Prostate gland (tissue), 2 donors: ENCODE measurements at places on chromosomes 13 and 19. TPM values are rescaled to one million over a fixed set of nuclear protein-coding genes. Genes with fewer than 3 reads are reported as not detected.

Gene ZNF224
- 27.4 TPM for total RNA-seq

GRCh38 chr19:12790628-12791344 is 500 bp upstream of the JUNB start:
- peak overlapping the region; percentile 79 for H3K4me3 ChIP-seq
- H3K4me1 ChIP-seq, result peaks cover 39% of the 10 kb centered on the region
- no peak for DNase-seq
- H3K27ac ChIP-seq, result peak overlapping the region; percentile 100
- no peaks in the 10 kb centered on the region for H3K36me3 ChIP-seq

DNA sequence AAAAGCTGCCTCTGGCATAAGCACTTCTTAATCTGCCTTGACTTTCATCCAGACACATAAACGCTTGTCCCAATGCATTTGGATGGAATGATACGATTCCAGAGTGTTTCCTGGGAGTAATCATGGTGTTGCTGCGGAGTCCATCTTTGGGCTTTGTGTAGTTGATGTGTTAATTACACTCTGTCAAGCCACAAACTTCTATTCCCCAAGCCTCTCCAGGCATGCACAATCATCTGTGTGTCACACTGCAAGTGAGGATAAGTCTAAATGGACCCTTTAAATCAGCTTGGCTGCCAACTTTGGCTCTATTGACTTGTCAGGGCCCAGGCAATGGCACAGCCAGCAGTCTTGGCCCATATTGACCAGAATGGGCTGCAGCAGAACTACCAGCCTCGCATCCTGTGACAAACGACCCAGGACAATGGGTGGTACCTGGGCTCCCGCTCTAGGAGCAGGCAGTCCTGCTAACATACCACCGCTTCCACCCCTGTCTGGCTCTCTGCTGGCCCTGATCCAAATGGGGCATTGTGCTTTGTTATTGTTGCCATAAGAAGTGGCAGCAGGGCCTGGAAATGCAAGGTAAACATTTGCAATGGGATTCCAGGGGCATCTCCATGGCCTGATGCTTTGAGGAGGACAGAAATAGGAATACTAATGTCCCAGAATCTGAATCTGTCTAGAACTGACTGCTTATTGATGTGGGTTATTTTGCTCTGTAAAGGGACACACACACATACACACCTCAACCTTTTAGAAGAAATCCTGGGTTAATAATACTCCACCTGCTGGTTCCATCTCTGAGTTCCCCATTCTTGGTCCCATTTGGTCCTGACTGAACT is 127.2 kb downstream of the DNAJC15 start:
- no peaks in the 10 kb centered on the region for H3K27me3 ChIP-seq

GRCh38 chr13:43061496-43062280 is 38.3 kb downstream of the DNAJC15 start:
- no peaks in the 10 kb centered on the region for H3K4me1 ChIP-seq
- no peaks in the 10 kb centered on the region for H3K36me3 ChIP-seq
- no peak overlapping the region for H3K27ac ChIP-seq
- no peak for DNase-seq
- no peaks in the 10 kb centered on the region for H3K27me3 ChIP-seq
- H3K4me3 ChIP-seq, result no peak overlapping the region

DNA sequence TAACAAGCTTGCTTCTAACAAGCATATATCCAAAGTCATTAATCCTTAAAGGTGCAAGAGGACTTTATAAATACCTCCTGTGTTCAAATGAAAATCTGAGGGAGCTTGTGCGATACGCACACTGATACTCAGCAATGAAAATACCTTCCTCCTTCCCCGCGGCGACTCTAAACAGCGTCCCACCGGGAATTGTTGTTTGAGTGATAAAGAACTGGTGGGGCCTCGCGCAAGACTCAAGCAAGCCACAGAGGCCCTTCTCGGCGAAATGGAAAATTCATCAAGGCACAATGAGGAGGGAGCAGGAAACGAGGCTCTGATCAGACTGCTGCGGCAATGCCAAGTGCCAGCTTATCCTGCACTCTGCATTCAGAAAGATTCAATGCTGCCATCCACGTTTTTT is 126.7 kb downstream of the ABCC4 start:
- no peak overlapping the region for H3K27ac ChIP-seq
- H3K36me3 ChIP-seq, result no peaks in the 10 kb centered on the region
- no peak overlapping the region for H3K4me3 ChIP-seq
- DNase-seq, result no peak
- no peaks in the 10 kb centered on the region for H3K4me1 ChIP-seq
- H3K27me3 ChIP-seq, result no peaks in the 10 kb centered on the region

DNA sequence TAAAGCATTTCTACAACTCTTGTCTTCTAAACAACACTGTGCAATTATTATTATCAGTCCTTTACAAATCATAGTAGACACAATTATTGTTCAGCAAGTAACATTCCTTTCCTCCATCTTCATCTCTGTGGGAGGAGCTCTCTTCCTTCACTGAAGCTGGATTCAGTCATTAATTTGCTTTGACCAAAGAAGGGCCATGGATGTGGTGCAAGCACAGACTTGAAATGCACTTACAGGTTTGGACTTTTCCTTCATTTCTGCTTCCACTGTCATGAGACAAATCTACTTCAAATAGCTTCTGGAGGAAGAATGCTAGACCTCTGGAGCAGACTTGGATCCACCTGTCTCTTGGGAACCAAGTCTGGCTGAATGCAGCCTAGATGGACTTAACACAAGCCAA is 336.6 kb upstream of the SLITRK6 start:
- no peak overlapping the region for H3K27ac ChIP-seq
- no peaks in the 10 kb centered on the region for H3K4me1 ChIP-seq
- no peaks in the 10 kb centered on the region for H3K36me3 ChIP-seq
- no peak overlapping the region for H3K4me3 ChIP-seq
- no peak for DNase-seq
- H3K27me3 ChIP-seq, result no peaks in the 10 kb centered on the region

- H3K27ac ChIP-seq, result no peak overlapping the region
- no peak overlapping the region for H3K4me3 ChIP-seq
- H3K4me1 ChIP-seq, result no peaks in the 10 kb centered on the region
- DNase-seq, result no peak
- H3K36me3 ChIP-seq, result no peaks in the 10 kb centered on the region
These were observed 506.7 kb upstream of the NBEA start for GRCh38 chr13:34435338-34435737.

- H3K4me3 ChIP-seq, result no peak overlapping the region
- no peaks in the 10 kb centered on the region for H3K27me3 ChIP-seq
- no peak overlapping the region for H3K27ac ChIP-seq
- no peak for DNase-seq
- no peaks in the 10 kb centered on the region for H3K36me3 ChIP-seq
These were observed 215.3 kb downstream of the KLF5 start for GRCh38 chr13:73274147-73274546.

Gene ZNF302
- 20.0 TPM for total RNA-seq

- H3K4me3 ChIP-seq, result no peak overlapping the region
- no peaks in the 10 kb centered on the region for H3K27me3 ChIP-seq
- no peaks in the 10 kb centered on the region for H3K36me3 ChIP-seq
- H3K27ac ChIP-seq, result no peak overlapping the region
These were observed 1178.4 kb upstream of the ATXN8OS start for GRCh38 chr13:68929075-68929745.

- no peak overlapping the region for H3K4me3 ChIP-seq
- no peak for DNase-seq
- H3K27ac ChIP-seq, result no peak overlapping the region
- no peaks in the 10 kb centered on the region for H3K27me3 ChIP-seq
- H3K4me1 ChIP-seq, result no peaks in the 10 kb centered on the region
- H3K36me3 ChIP-seq, result no peaks in the 10 kb centered on the region
These were observed 444.6 kb upstream of the SGCG start for GRCh38 chr13:22736084-22736767.

DNA sequence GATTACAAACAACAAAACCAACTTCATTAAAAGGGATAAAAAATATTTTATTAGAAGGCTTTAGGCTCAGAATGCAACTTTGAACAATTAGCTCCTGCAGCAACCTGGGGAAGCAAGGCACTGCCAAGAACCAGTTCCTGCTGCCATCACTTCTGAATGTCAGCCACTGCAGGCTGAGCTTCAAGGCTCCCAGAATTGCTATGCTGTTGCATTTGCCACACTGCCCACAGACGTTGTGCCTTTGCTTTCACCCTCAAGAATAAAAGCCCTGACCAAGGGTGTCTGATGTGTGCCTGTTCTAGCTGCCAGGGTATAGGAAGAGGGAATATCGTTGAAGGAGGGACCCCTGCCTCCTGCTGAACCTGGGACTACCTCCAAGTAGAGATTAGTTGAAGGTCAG is 238.4 kb downstream of the ITGBL1 start:
- H3K36me3 ChIP-seq, result no peaks in the 10 kb centered on the region
- no peaks in the 10 kb centered on the region for H3K27me3 ChIP-seq
- no peak for DNase-seq
- no peak overlapping the region for H3K4me3 ChIP-seq
- H3K27ac ChIP-seq, result no peak overlapping the region

- no peak for DNase-seq
- no peak overlapping the region for H3K4me3 ChIP-seq
- H3K4me1 ChIP-seq, result no peaks in the 10 kb centered on the region
- no peak overlapping the region for H3K27ac ChIP-seq
- no peaks in the 10 kb centered on the region for H3K27me3 ChIP-seq
These were observed 116.7 kb downstream of the POSTN start for GRCh38 chr13:37481885-37482227.
